ENCODE measurements at places on chromosomes 4 and X.

DNA sequence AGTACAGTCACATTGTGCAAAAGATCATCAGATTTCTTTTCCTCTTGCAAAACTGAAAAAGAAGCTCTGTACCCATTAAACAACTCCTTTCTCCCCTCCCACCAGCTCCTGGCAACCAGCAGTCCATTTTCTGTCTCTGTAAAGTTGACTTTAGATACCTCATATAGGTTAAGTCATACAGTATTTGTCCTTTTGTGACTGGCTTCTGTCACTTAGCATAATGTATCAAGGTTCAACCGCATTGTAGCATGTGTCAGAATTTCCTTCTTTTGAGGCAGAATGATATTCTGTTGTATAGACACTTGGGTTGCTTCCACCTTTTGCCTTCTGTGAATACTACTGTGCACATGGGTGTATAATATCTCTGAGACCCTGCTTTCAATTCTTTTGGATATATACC is 121.8 kb downstream of the SH3KBP1 start:
- DNase-seq, result no peak

GRCh38 chr4:65021737-65022136 is 612.5 kb upstream of the TECRL start:
- no peak for DNase-seq

DNA sequence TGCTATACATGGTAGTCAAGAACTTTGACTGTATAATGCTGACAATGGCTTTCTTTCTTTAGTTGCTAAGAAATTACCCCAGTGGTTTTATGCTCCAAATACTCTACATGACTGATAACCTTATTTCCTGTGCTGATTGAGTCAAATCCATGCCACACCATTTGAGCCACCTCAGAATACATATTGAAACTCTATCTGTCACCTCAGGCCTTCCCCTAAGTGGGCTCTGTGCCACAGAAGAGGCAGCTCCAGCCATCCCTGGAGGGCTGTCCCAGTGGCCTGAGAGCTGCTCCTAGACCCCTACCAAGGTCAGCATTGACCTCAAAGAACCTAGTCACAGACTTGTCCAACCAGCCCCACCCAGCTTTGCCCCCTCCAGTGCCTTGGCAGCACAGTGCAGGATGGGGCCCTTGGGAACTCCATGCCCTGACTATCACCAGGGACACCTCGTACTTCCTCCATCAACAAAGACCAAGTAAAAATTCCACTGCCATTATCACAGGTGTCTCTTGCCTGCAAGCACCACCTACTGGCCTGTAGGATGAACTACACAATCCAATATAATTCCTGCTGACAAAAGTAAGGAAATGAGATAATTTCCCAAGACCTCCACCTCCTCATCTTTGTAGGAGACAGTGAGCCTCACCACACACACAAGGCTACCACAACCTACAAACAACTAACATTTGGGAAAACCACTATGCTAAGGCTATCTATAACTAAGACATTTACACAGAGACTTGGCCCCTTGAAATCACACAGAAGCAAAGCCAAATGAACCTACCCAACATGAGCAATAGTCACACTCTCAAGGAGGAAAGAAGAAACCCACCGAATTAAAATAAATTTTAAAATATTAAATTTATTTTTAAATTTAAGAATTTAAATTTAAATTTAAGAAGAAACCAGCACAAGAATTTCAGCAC is 239.9 kb downstream of the NKX6-1 start:
- DNase-seq, result no peak

DNA sequence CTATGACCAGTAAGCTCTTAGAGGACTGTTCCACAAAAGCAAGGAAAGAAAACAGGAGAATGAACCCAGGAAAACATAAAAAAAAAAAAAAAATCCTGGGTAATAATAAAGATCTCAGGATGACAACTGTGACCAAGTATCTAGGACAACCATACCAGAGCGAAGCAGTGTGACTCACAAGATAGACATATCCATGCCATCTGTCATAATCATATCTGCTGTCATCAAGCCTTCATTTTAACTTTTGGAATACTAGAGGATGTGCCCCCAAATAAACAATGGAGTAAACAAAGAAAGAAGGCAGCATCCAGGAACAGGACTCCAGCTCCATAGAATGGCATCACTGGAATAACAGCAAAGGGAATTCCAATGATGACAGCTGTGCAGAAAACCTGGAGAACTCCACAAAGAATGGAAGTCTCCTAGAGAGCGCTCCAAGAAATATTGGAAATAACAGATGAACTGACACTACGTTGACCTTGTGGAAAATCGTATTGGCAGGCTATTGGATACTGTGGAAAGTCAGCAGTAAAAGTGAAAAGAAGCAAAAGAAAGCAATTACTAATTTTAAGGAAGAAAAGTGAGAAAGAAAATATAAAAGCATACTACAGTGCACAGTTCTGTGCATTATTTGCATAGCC is 35.3 kb downstream of the HPGDS start:
- no peak for DNase-seq

GRCh38 chr4:76306882-76307659 is 538 bp downstream of the STBD1 start:
- no peak for DNase-seq

GRCh38 chr4:123987408-123987807 is 590.8 kb downstream of the SPRY1 start:
- no peak for DNase-seq

DNA sequence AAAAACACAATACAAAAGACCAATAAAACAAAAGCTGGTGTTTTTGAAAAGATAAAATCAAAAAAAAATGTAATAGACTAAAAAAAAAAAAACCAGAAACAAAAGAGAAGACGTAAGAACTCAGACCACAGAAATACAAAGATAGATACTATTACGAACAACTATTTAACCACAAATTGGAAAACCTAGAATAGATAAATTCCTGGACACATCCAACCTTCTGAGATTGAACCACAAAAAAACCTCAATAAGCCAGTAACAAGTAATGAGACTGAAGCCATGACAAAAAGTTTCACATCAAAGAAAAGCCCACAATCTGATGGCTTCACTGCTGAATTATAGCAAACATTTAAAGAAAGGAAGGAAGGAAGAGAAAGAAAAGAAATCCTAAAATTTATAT is 16.2 kb downstream of the RCHY1 start:
- no peak for DNase-seq

DNA sequence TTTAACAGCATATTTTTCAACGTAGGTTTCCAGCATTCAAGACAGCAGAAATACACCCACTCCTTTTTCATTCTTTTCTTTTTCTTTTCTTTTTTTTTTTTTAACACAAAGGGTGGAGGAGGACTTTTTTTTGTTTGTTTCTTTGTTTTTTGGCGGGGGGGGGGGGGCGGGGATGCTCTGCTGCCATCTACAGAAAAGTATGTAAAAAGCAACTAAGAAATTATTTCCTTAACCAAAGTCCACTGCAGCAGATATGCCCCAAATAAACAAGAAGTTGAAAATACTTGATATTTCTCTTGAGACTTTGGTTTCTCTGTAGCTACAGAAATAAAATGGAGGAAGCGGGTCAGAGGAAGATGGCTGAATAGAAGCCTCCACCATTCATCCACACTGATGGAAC is 63.2 kb upstream of the PBDC1 start:
- no peak for DNase-seq

GRCh38 chr4:136471051-136471450 is 1061.2 kb downstream of the PCDH18 start:
- no peak for DNase-seq

GRCh38 chrX:22004866-22005265 is 27.3 kb upstream of the PHEX start:
- DNase-seq, result no peak

DNA sequence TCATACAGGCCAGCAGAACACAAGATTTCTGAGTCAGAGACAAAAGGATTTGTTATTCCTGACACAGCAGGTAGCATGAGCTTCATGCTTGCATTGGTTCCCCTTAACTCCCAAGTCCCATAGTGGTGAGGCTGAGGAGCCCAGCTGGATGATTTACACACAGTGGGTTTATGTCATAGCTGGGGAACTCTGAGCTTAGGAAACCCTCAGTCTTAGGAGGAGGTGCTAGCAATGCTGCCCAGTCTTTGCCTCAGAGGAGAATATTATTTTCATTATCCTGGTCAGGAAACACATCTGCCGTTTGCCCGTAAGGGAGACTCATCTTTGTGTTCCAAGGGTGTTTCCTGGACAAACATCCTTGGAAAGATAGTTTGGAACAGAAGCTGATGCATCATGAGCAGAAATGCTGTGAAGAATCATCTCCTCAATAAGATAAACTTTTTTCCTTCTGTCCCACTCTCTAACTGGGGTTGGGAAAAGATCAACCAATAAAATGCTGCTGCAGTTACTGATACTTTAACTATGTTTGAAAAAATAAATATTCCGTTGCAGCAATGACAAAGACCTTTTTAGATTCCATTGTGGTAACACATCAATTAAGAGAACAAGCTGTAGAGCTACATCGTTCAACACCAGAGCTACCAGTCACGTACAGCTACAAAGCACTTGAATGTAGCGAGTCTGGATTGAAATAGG is 146.8 kb downstream of the DCLK2 start:
- no peak for DNase-seq

DNA sequence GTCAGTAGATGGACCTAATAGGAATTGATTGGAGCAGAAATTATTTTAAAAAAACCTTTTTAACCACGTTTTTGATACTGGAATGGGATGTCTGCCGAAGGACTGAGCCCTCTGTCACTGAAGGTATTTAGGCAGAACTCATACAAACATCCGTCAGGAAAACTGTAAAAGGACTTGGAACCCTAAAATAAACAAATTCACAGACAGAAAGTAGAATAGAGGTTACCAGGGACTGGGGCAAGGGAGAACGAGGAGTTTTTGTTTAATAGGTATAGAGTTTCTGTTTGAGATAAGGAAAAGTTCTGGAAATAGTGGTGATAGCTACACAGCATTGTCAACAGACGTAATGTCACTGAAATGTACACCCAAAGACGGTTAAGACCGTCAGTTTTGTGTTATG is 105.5 kb downstream of the BCOR start:
- DNase-seq, result no peak

GRCh38 chr4:9762823-9763475 is 18.5 kb upstream of the DRD5 start:
- DNase-seq, result no peak

GRCh38 chr4:7817877-7818398 is 121.7 kb downstream of the AFAP1 start:
- no peak for DNase-seq

GRCh38 chr4:42995343-42995944 is 102.9 kb downstream of the GRXCR1 start:
- no peak for DNase-seq

- no peak for DNase-seq
Observed at GRCh38 chrX:129693354-129693753, 38.6 kb upstream of the APLN start.

GRCh38 chrX:64338296-64338695 is 57.0 kb downstream of the MTMR8 start:
- no peak for DNase-seq

DNA sequence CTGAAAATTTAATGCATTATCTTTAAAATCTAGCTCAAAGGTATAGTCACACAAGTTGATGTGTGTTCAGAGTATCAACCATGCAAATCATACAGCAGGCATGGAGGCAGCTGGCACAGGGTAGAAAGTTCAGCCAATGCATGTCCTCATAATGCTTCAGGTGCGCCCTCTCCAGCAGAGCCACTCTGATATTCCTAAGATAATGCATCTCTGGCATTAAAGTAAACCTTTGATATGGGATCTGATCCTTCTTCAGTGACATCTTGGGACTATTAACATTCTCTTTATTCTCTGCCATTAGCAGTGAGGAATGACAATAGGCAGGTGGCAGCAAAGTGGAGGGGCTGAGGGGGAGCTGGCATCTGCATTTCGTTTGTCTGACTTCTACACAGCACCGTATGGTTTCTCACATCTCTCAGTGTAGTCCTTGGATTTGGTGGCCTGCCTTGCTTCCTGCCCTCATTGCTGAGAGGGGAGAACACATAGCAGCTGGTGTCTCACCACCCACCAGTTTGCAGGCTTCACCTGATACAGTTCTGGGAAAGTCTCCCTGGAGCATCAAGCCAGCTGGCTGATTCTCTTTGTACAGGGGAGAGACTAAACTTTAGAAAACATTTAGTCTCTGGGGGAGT is 168.7 kb upstream of the TBC1D9 start:
- DNase-seq, result no peak

- no peak for DNase-seq
Observed at GRCh38 chrX:1380672-1381233, 11.2 kb downstream of the SLC25A6 start.

GRCh38 chr4:109375778-109376414 is 57.7 kb upstream of the SEC24B start:
- no peak for DNase-seq

DNA sequence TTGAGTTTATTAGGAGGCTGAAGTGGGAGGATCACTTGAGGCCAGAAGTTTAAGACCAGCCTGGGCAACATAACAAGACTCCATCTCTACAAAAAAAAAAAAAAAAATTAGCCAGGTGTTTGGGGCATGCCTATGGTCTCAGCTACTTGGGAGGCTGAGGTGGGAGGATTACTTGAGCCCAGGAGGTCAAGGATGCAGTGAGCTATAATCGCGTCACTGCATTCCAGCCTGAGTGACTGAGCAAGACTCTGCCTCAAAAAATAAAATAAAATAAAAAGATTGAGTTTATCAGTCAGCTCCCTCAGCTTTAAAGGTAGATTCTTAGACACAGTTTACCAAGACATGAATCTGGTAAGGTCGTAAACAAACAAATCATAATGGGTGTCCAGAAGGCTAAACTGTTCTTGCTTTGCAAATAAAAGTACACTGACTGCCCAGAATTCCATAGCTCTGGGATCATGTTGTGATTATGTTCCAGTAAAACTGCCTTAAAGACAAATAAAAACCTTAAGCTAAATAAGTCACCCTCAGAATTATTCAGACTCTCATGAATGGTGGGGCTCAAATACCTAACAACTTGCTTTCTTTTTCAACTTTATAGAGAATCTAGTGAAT is 18.7 kb downstream of the APOO start:
- DNase-seq, result no peak

DNA sequence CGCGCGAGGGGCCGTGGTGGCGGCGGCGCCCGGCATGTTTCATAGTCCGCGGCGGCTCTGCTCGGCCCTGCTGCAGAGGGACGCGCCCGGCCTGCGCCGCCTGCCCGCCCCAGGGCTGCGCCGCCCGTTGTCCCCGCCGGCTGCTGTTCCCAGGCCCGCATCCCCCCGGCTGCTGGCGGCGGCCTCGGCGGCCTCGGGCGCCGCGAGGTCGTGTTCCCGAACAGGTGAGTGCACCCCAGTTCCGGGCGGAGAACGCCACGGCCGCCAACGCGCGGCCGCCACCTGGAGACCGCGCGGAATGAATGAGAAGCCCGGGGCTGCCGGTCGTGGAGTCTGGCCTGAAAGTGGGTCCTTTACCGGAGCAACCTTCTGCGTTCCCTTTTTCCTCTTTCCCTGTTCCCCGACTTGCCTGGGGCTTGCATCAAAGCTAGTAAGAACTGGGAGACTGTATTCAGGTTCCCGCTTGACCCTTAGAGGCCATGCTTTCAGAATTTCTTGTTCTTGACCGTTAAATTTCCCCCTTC is 429 bp downstream of the NOCT start:
- DNase-seq, result no peak

- no peak for DNase-seq
Observed at GRCh38 chr4:155903453-155903852, at the start of gene TDO2. Gene TDO2 (plus strand): TSS chr4:155903696. CDS start chr4:155903759, 63 bp downstream.

GRCh38 chr4:98689507-98690174 is 31.2 kb upstream of the TSPAN5 start:
- no peak for DNase-seq

Measured in cortex of kidney (tissue), 1 donor.